ENCODE measurements at places on chromosomes 11 and 22. TPM values are rescaled to one million over a fixed set of nuclear protein-coding genes. Genes with fewer than 3 reads are reported as not detected.

GRCh38 chr11:64333556-64333955 is 6.4 kb upstream of the CCDC88B start:
- H3K36me3 ChIP-seq, result peaks cover 11% of the 10 kb centered on the region
- no peak overlapping the region for H3K27ac ChIP-seq
- no peak overlapping the region for H3K4me3 ChIP-seq
- DNase-seq, result no peak

DNA sequence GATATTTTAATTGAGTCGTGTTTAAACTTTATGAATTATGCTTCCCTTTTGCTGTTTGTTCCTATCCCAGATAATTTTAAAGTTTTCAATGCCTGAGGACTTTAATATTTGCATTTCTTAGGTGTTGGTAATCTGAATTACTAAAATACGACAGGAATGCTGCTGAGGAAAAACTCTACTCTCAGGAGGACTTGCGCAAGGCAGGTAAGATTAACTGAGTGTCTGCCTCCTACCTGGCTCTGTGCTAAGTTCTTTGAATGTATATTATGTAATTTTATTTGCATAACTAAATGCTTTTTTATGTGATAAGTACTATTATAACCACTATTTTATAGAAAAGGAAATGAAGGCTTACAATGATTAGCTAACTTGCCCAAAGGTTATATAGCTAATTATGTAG is 2.7 kb upstream of the KCNA4 start:
- DNase-seq, result no peak
- no peaks in the 10 kb centered on the region for H3K4me1 ChIP-seq

GRCh38 chr11:68146010-68146540 is 24.9 kb upstream of the CHKA start:
- H3K4me1 ChIP-seq, result peaks cover 10% of the 10 kb centered on the region
- H3K4me3 ChIP-seq, result no peak overlapping the region
- no peak overlapping the region for H3K27ac ChIP-seq
- no peak for DNase-seq

The KRTAP5-9 gene
- 0.53 TPM for total RNA-seq

The CHADL gene
- total RNA-seq, result not detected

DNA sequence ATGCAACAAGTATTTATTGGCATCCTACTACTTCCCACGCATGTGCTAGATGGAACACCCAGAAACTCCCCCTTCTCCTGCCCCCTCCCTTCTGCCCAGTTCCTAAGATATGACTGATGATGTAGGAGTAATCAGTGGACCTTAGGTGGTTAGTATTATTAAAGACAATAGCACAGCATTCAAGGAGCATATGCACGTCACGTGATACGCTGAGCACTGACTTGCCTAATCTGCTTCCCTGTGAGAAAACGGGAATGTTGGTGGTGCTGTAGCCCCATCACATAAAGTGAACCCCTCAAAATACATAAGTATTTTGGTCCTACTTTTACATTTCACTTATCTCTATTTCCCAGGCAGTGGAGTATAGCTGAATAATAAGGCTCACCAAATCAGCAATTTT is 12.4 kb downstream of the DRD2 start:
- H3K4me3 ChIP-seq, result no peak overlapping the region
- H3K27ac ChIP-seq, result no peak overlapping the region
- no peak for DNase-seq
- no peaks in the 10 kb centered on the region for H3K4me1 ChIP-seq
- H3K27me3 ChIP-seq, result peaks cover 19% of the 10 kb centered on the region
- H3K36me3 ChIP-seq, result no peaks in the 10 kb centered on the region

DNA sequence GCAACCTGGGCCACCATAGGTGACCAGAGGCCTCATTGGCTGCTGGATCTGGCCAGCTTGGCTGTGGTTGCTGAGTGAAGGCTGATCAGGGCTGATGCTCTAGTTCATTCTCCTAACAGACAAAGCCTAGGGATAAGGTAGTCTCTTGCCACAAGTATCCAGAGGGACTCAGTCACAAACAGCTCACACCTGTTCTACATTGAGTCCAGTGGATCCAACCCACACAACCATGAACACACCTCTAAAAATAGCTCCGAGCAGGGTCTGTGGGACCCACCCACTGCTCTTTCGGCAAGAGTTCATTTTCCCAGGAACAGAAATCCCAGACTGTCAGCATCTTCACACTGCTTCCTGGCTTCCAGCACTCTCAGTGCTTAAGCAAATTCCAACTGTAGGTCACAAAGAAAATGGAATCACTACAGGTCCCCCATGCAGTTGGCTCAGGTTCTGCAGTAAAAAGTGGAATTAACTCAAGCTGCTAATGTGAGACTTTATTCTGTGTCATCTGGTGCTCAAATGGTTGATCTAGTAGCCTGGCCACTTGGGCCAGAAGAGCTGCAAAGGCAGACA is 67.3 kb downstream of the PPFIBP2 start:
- H3K4me3 ChIP-seq, result no peak overlapping the region
- peaks cover 25% of the 10 kb centered on the region for H3K4me1 ChIP-seq
- H3K27ac ChIP-seq, result no peak overlapping the region
- DNase-seq, result no peak
- H3K36me3 ChIP-seq, result peaks cover 18% of the 10 kb centered on the region
- no peaks in the 10 kb centered on the region for H3K27me3 ChIP-seq

- no peak overlapping the region for H3K4me3 ChIP-seq
- H3K27ac ChIP-seq, result no peak overlapping the region
- no peaks in the 10 kb centered on the region for H3K36me3 ChIP-seq
Measured at GRCh38 chr22:19663821-19664355, 50.4 kb upstream of the SEPTIN5 start.

The MS4A3 gene
- not detected for total RNA-seq

DNA sequence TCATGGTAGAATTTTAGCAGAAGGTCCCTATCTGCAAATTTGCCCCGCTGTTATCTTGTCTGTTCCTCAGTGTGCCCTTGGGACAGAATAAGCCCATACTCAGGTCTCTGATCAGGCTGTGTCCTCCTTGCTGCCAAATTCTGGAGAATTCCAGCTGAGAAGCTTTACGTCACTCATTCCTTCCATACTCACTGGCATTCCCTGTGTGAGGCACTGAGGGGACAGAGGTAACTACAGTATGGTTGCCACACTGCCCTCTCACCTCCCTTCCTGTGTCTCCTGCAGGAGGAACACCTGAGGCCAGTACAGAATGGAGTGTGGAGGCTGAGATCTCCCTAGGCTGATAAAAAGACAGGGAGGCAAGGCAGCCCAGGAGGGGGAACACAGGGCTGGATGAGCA is 31.5 kb downstream of the SHISA8 start:
- H3K27ac ChIP-seq, result peak overlapping the region; percentile 63
- H3K4me1 ChIP-seq, result peaks cover 63% of the 10 kb centered on the region
- no peak for DNase-seq
- H3K27me3 ChIP-seq, result no peaks in the 10 kb centered on the region
- H3K36me3 ChIP-seq, result peaks cover 97% of the 10 kb centered on the region

The OR4D5 gene
- not detected for total RNA-seq

DNA sequence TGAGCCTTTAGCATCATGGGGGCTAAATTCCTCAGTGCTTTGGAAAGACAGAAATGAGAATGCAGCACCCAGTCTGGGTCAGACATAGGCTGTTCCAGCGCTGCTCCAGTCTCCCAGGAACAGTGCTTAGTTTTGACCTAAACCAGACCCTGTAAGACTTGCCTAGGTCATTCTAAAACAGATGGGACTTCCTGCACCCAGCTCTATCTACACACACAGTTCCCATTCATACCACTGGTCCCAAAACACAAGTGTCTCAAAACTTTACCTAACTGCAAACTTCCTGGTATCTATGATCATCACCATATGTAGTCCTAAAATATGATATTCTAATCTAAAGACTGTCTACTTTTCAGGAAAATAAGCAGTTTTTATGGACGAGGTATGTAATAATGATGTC is 37.9 kb downstream of the PRCP start:
- no peak for DNase-seq
- peaks cover 16% of the 10 kb centered on the region for H3K36me3 ChIP-seq
- no peak overlapping the region for H3K4me3 ChIP-seq
- no peaks in the 10 kb centered on the region for H3K27me3 ChIP-seq
- H3K27ac ChIP-seq, result no peak overlapping the region

The BEST1 gene
- 0.44 TPM for total RNA-seq

GRCh38 chr11:404551-405264 is 10.1 kb downstream of the SIGIRR start:
- H3K36me3 ChIP-seq, result no peaks in the 10 kb centered on the region
- H3K27ac ChIP-seq, result no peak overlapping the region
- DNase-seq, result no peak
- H3K4me1 ChIP-seq, result peaks cover 3% of the 10 kb centered on the region
- peaks cover 2% of the 10 kb centered on the region for H3K27me3 ChIP-seq

DNA sequence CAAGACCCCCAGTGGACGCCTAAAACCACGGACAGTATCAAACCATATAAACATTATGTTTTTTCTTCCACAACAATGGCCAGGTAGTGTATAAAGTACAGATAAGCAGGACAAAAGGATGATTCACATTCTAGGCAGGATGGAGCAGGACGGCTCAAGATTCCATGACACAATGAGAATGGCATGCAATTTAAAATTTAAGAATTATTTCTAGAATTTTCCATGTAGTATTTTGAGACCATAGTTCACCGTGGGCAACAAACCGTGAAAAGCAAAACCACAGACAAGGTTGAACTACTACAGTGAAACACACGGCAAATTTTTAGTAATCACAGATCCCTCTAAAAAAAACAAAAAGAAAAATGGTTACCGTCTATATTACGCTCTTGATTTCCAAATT is 7.5 kb downstream of the NARS2 start:
- peaks cover 17% of the 10 kb centered on the region for H3K4me1 ChIP-seq
- no peaks in the 10 kb centered on the region for H3K27me3 ChIP-seq

The GPR83 gene
- 0.16 TPM for total RNA-seq

DNA sequence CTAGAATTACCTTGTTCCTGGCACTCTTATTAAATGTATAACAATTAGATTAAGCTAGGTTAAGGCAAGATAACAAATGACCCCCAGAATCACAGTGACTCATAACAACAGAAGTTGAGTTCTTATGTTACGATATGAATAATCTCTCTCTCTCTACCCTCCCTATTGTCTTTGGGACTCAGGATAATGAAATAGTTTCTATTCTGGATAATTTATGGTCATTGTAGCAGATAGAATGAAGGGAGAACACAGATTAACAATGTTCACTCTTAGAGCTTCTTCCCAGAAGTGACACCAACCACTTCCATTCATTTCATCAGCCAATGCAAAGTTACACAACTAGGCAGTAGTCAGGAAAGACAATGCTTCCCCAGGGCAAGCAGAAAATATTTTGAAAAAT is 334.5 kb downstream of the C11orf87 start:
- DNase-seq, result no peak
- H3K4me1 ChIP-seq, result no peaks in the 10 kb centered on the region
- peaks cover 4% of the 10 kb centered on the region for H3K27me3 ChIP-seq

- H3K4me3 ChIP-seq, result peak within 1 kb of the TSS; percentile 98
- peaks cover 49% of the 10 kb centered on the region for H3K36me3 ChIP-seq
- peaks cover 33% of the 10 kb centered on the region for H3K4me1 ChIP-seq
- peak within 1 kb of the TSS; percentile 95 for H3K27ac ChIP-seq
Measured at GRCh38 chr11:116787786-116788486, at the start of gene ZPR1. Gene ZPR1 (minus strand): TSS chr11:116788023. CDS start chr11:116787990, 33 bp downstream.

The FANCF gene
- 21.9 TPM for total RNA-seq

GRCh38 chr22:48424201-48424627 is 1403.5 kb downstream of the BRD1 start:
- no peak overlapping the region for H3K27ac ChIP-seq
- no peak for DNase-seq
- H3K36me3 ChIP-seq, result no peaks in the 10 kb centered on the region
- H3K4me3 ChIP-seq, result no peak overlapping the region
- peaks cover 15% of the 10 kb centered on the region for H3K27me3 ChIP-seq

DNA sequence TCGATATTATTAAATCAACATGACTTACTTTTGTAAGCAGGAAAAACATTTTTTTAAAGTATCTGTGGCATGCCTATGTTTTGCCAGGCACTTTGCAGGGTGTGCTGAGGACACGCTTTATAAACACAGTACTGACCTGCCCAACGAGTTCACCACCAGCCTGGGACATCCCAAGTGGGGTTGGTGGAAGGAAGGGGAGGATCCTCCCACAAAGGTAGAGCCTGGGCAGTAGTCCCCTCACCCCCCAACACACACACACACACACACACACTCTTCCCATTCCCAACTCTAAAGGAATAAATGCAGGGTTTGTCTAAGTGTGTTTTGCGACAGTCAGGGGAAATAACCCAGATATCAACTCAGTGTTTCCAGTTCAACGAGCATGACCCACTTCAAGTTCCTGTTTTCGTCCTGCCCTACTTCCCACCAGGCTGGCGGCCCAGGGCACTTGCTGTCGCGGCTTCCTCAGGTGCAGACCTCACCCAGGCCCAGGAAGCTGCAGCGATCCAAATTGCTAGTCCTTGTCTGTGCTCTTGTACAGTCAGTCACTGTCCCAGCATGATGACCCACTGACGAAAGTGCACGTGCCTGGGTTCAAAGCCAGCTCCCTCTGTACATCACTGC is 3.1 kb downstream of the CERK start:
- H3K4me3 ChIP-seq, result peak overlapping the region; percentile 76
- H3K4me1 ChIP-seq, result peaks cover 51% of the 10 kb centered on the region
- H3K27me3 ChIP-seq, result no peaks in the 10 kb centered on the region
- peak overlapping the region; percentile 74 for H3K27ac ChIP-seq

- no peak for DNase-seq
- no peak overlapping the region for H3K4me3 ChIP-seq
- H3K27me3 ChIP-seq, result peaks cover 10% of the 10 kb centered on the region
- H3K4me1 ChIP-seq, result no peaks in the 10 kb centered on the region
Measured at GRCh38 chr11:32318071-32319055, 117.0 kb downstream of the WT1 start.

GRCh38 chr11:94602430-94603372 is 35.5 kb downstream of the PIWIL4 start:
- H3K4me3 ChIP-seq, result peak overlapping the region; percentile 8
- no peaks in the 10 kb centered on the region for H3K27me3 ChIP-seq
- H3K27ac ChIP-seq, result peak overlapping the region; percentile 68
- no peak for DNase-seq

The ACCSL gene
- not detected for total RNA-seq

The TEF gene
- 5.1 TPM for total RNA-seq

The OR8D4 gene
- total RNA-seq, result not detected

- H3K36me3 ChIP-seq, result no peaks in the 10 kb centered on the region
- H3K27me3 ChIP-seq, result peaks cover 3% of the 10 kb centered on the region
- no peak for DNase-seq
- H3K4me3 ChIP-seq, result no peak overlapping the region
- H3K4me1 ChIP-seq, result no peaks in the 10 kb centered on the region
Measured at GRCh38 chr11:124200671-124201070, 17.5 kb downstream of the OR10D3 start.

DNA sequence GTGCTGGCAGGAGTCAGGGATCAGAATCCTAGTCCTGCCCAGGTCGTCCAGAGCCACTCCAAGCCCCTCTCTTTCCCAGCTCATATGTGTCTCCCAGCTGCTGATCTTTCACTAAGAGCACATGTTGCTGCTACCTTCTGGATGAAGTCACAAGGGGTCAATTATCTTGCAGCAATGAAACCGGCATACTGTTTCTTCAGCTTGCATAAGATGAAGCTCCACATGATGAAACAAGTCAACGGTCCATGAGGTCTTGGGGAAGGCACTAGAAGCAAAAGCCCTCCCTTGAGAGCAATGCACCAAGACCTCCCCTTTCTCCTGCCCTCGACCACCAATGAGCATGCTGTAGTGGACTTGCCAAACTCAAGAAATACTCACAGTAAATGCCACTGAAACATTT is 148.9 kb downstream of the TENM4 start:
- H3K27me3 ChIP-seq, result no peaks in the 10 kb centered on the region
- no peak overlapping the region for H3K27ac ChIP-seq

The TENM4 gene
- total RNA-seq, result 1.9 TPM

GRCh38 chr11:19077965-19078364 is 17.4 kb upstream of the MRGPRX2 start:
- H3K4me1 ChIP-seq, result no peaks in the 10 kb centered on the region
- H3K27ac ChIP-seq, result no peak overlapping the region
- peaks cover 11% of the 10 kb centered on the region for H3K27me3 ChIP-seq
- DNase-seq, result no peak

Measured in activated B cell treated with CpG ODN at 0.5 μM for 24 hours (primary cell).